ENCODE measurements at places on chromosomes 4 and X.

GRCh38 chr4:111641813-111642579 is 503.3 kb upstream of the FAM241A start:
- peak; percentile 44 for DNase-seq

- no peak for DNase-seq
These were observed 1.1 kb upstream of the CHST7 start for GRCh38 chrX:46572340-46572936.

- no peak for DNase-seq
These were observed 152.5 kb upstream of the TLL1 start for GRCh38 chr4:165720411-165721082.

DNA sequence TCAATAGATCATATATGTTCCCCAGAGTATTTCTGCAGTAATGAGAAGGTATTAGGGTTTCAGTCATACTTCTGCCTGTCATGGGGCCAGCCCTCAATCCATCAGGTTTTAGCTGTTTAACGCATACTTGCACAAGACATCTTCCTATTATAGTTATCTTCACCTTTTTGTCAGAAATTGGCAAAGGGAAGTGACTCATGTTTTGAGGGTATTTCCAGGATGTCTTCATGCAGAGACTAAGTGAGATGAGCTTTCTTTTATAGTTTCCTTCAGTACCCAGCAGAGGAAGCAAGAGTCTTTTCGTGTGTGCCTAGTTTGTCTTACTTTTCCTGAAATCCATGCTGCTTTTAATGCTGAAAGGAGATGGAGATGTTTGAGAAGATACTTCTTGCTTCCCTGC is 9.5 kb downstream of the CSTF2 start:
- no peak for DNase-seq

- DNase-seq: no peak
These were observed 126.1 kb downstream of the PTTG2 start for GRCh38 chr4:38086151-38086848.

GRCh38 chr4:155419266-155419665 is 42.5 kb upstream of the MAP9 start:
- DNase-seq: no peak
